Small intestine (tissue), 16 donors: ENCODE measurements at places on chromosomes 5 and 9. TPM values are rescaled to one million over a fixed set of nuclear protein-coding genes. Genes with fewer than 3 reads are reported as not detected.

DNA sequence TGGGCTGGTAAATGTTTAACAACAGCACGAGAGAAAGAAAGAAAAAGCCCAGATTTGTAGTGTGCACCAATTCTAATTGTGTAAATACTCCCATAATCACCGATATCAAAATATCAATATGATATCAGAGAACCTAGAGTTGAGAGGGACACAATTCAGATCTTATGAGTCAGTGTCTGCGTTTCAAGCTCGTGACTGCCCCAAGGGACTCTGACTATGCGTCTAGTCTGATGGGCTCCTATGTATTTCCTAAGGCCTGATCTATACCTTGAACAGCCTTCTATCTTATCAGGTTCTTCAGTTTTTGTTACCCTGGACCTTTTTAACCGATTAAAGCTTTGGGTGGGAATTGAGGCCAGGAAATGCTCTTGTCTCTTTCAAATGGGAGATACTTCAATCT lies 243.0 kb upstream of the SLC24A2 start:
- no peak overlapping the region for H3K4me3 ChIP-seq
- no peaks in the 10 kb centered on the region for H3K36me3 ChIP-seq
- H3K27me3 ChIP-seq = no peaks in the 10 kb centered on the region
- no peak overlapping the region for H3K27ac ChIP-seq

The NR4A3 gene
- not detected for polyA plus RNA-seq

- no peaks in the 10 kb centered on the region for H3K4me1 ChIP-seq
- no peaks in the 10 kb centered on the region for H3K27me3 ChIP-seq
- H3K4me3 ChIP-seq = no peak overlapping the region
- H3K36me3 ChIP-seq = no peaks in the 10 kb centered on the region
- H3K27ac ChIP-seq = no peak overlapping the region
Observed at GRCh38 chr5:156148301-156148700, 178.7 kb upstream of the SGCD start.

The PPP2R2B gene
- polyA plus RNA-seq = 2.8 TPM

DNA sequence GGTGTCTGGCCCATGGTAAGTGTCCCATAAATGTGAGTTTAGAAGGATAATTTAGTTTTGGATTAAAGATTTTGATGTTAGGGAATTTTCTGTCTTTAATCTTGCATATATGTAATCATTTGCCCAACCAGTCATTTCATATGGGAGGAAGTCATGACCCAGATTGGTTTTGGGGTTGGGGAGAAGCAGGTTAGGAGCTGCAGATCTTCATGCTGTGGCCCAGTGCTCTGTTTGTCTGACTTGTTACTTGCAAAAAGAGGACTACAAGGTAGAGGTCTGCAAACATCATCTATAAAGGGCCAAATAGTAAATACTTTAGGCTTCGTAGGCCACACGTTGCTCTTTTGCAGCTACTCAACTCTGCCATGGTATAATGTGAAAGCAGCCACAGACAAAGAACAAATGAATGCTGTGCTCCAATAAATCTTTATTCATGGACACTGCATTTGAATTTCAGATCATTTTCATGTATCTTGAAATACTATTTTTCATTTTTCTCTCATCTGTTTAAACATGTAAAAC lies 16.8 kb downstream of the OSTF1 start:
- H3K27ac ChIP-seq = no peak overlapping the region
- H3K4me1 ChIP-seq = peaks cover 7% of the 10 kb centered on the region
- H3K36me3 ChIP-seq = no peaks in the 10 kb centered on the region
- no peak for DNase-seq

DNA sequence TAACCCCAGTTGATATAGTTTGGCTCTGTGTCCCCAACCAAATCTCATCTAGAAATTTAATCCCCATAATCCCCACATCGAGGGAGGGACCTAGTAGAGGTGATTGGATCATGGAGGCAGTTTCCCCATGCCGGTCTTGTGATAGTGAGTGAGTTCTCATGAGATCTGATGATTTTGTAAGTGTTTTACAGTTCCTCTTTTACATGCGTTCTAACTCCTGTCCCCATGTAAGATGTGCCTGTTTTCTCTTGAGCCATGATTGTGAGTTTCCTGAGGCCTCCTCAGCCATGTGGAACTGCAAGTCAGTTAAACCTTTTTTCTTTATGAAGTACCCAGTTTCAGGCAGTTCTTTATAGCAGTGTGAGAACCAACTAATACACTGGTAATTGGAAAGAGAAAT lies 73.6 kb downstream of the CDH12 start:
- no peak for DNase-seq
- H3K4me1 ChIP-seq = no peaks in the 10 kb centered on the region
- no peaks in the 10 kb centered on the region for H3K27me3 ChIP-seq
- no peaks in the 10 kb centered on the region for H3K36me3 ChIP-seq
- no peak overlapping the region for H3K4me3 ChIP-seq
- no peak overlapping the region for H3K27ac ChIP-seq

The SLC34A3 gene
- polyA plus RNA-seq = 30.3 TPM

DNA sequence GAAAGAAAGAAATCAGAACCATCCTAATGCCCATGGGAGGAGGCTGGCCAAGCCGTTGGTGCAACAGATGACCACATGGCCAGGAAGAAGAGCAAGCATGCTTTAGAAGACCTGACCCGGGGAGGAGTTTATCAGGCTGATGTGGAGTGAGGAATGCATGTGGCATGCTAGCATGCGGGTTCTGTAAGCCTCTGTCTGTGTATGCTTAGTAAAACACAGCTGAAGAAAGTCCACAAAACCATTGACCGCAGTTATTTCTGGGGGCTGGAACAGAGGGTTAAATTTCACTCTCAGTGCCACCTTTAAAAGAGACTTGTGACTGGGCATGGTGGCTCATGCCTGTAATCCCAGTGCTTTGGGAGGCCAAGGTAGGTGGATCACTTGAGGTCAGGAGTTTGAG lies 19.1 kb downstream of the GFI1B start:
- no peaks in the 10 kb centered on the region for H3K4me1 ChIP-seq
- no peak overlapping the region for H3K4me3 ChIP-seq
- DNase-seq = no peak

The TAF11L10 gene
- polyA plus RNA-seq = not detected

The IPPK gene
- polyA plus RNA-seq = 4.0 TPM

GRCh38 chr5:107875833-107876232 lies 205.1 kb upstream of the EFNA5 start:
- H3K27me3 ChIP-seq = no peaks in the 10 kb centered on the region
- H3K27ac ChIP-seq = no peak overlapping the region
- H3K4me3 ChIP-seq = no peak overlapping the region
- H3K4me1 ChIP-seq = no peaks in the 10 kb centered on the region

DNA sequence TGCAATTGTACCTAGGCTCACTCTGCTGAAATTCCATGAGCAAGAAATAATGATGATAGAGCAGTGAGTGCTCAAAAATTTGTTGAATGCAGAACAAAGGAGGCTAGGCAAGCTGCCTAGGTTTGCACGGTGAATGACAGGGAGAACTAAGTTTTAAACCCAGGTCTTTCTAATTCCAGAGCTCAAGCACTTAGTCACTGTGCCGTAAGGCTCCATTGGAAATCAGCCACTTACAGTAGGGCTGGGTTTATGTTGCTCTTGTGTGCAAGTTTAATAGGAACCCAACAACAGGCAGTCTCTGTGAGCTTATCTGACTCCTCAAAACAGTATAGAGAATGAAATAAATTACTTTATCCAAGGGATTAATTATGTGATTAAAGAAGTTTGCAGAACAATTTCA lies 147.0 kb downstream of the CSNK1G3 start:
- DNase-seq = no peak
- H3K4me1 ChIP-seq = no peaks in the 10 kb centered on the region
- no peaks in the 10 kb centered on the region for H3K36me3 ChIP-seq

DNA sequence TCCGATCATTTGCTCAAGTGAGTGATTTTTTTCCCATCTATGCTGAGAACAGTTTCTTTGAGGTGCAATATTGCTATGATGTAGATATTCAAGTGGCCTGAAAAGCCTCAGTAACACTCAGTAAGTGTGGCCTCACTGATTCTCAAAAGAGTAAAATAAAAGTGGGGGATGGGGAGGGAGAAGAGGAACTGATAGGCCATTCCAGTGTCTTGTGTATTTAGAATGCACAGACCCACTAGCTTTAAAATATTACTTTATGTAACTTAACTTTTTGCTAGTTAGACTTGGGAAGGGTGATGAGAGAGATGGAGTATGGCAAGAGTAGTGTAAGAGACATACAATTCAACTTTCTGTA lies 79.5 kb upstream of the ZNF608 start:
- no peak for DNase-seq
- no peaks in the 10 kb centered on the region for H3K36me3 ChIP-seq
- H3K27ac ChIP-seq = no peak overlapping the region
- no peaks in the 10 kb centered on the region for H3K4me1 ChIP-seq
- H3K4me3 ChIP-seq = no peak overlapping the region

DNA sequence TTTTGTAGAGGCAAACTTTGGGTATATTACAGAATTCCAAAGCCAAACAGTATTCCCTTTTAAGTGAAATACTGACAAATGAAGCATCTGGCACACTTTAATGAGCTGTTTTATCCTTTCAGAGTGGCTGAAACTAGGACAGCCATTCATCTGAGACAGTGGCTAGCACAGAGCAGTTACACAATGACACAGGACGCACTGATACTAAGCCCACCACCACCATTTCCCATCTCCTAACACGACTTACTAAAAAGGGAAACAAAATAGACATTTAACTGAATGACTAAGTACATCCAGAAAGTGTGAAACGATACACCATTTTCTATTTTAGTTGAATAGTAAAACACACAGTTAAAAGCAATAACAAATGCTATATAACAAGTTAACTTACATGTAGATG lies 120.4 kb upstream of the RETREG1 start:
- H3K27me3 ChIP-seq = no peaks in the 10 kb centered on the region
- DNase-seq = no peak
- no peak overlapping the region for H3K4me3 ChIP-seq
- peak overlapping the region; percentile 98 for H3K27ac ChIP-seq
- H3K36me3 ChIP-seq = peaks cover 10% of the 10 kb centered on the region

The CSF1R gene
- polyA plus RNA-seq = 7.2 TPM

- H3K27me3 ChIP-seq = no peaks in the 10 kb centered on the region
- H3K36me3 ChIP-seq = peaks cover 18% of the 10 kb centered on the region
- no peak for DNase-seq
Observed at GRCh38 chr5:151477101-151477500, 29.7 kb downstream of the SLC36A1 start.

- no peak for DNase-seq
- no peak overlapping the region for H3K4me3 ChIP-seq
- no peaks in the 10 kb centered on the region for H3K36me3 ChIP-seq
- H3K27ac ChIP-seq = no peak overlapping the region
- peaks cover 7% of the 10 kb centered on the region for H3K4me1 ChIP-seq
Observed at GRCh38 chr5:94218374-94218773, 400.0 kb downstream of the KIAA0825 start.

The PLEKHG4B gene
- polyA plus RNA-seq = 0.01 TPM

The ARL14EPL gene
- not detected for polyA plus RNA-seq

- H3K27ac ChIP-seq = no peak overlapping the region
- no peak overlapping the region for H3K4me3 ChIP-seq
- no peaks in the 10 kb centered on the region for H3K27me3 ChIP-seq
- no peak for DNase-seq
- H3K4me1 ChIP-seq = no peaks in the 10 kb centered on the region
Observed at GRCh38 chr5:32991421-32991815, 280.3 kb downstream of the NPR3 start.

DNA sequence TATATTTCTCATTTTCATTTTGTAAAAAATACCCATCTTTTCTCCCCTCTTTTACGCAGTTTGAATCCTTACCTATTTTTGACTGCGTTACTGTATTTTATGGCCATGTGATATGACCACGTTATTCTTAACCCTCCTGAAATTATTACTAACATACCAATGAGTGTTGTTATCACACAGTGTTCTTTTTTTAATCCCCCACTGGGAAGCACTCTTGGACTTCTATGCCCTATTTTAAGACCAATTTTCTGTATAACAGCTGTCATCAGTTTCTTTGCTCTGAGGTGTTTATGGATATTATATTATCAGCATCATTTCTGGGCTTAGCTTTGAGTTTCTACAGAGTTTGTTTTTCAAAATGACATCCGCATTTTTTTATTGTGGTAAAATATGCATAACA lies 71.1 kb downstream of the CFAP95 start:
- DNase-seq = no peak
- H3K36me3 ChIP-seq = no peaks in the 10 kb centered on the region
- H3K4me3 ChIP-seq = no peak overlapping the region
- H3K4me1 ChIP-seq = no peaks in the 10 kb centered on the region
- H3K27me3 ChIP-seq = no peaks in the 10 kb centered on the region
- H3K27ac ChIP-seq = no peak overlapping the region

DNA sequence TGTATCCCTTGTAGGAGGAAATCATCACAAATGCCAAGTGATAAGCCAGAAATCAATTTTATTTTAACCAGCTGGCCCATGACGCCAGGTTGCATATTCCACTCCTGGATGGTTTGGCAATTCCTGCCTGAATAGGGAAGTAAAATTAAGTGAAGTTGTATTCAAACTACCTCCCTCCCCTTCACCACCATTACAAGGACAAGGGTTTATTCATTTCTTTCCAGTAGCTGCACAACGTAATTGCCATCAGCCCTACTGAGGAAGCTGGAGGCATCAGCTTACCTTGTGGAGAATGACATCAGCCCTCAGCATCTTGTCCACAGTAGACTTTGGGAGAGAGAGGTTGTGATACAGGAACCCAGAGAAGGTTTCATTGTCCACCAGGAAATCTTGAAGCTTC lies 66.6 kb downstream of the ABCA1 start:
- H3K36me3 ChIP-seq = no peaks in the 10 kb centered on the region
- DNase-seq = no peak
- no peak overlapping the region for H3K4me3 ChIP-seq

- H3K4me1 ChIP-seq = peaks cover 9% of the 10 kb centered on the region
- no peaks in the 10 kb centered on the region for H3K27me3 ChIP-seq
- no peak overlapping the region for H3K27ac ChIP-seq
- no peaks in the 10 kb centered on the region for H3K36me3 ChIP-seq
- no peak for DNase-seq
- H3K4me3 ChIP-seq = no peak overlapping the region
Observed at GRCh38 chr5:142246258-142246657, 78.6 kb downstream of the SPRY4 start.

The CCNB1 gene
- 82.4 TPM for polyA plus RNA-seq

The SNCB gene
- polyA plus RNA-seq = not detected

GRCh38 chr5:72955143-72955767 lies 586 bp upstream of the FCHO2 start:
- no peaks in the 10 kb centered on the region for H3K4me1 ChIP-seq
- peak overlapping the region; percentile 100 for H3K27ac ChIP-seq
- no peaks in the 10 kb centered on the region for H3K27me3 ChIP-seq
- H3K36me3 ChIP-seq = no peaks in the 10 kb centered on the region

The TOR4A gene
- 21.5 TPM for polyA plus RNA-seq
